Anterior cingulate cortex (tissue), 58 donors: ENCODE measurements at places on chromosomes 5 and 9.

GRCh38 chr5:150272531-150272930 lies 17.0 kb downstream of the CAMK2A start:
- no peak for DNase-seq

DNA sequence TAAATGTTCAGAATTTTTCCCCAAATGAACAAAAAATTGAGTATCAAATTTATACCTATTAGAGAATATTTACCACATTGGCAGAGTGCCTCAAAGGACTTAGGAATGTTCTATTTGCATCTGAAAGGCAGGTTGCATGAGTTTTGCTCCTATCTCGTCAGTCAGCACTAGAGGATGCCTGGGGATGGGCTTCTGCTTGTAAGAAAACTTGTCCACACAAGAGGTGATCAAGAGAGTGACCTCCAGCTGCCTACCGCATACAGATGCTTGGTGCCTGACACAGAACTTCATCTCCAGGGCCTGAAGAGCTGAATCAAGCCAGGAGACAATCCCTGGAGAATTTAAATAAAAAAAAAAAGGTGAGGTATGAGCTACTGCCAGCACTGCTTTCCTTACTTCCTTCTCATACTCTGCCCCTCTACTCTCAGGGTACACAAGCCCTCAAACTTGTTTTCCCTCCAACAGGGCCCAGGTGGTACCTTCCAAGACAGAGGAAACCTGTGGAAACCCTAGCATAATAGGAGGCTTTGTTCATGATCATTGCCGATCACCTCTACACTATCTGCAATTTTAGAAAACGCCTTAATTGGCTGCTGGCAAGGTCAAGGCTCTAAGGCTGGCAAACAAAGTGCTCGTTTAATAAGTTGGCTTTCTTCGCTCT lies 166.6 kb downstream of the ELAVL2 start:
- no peak for DNase-seq

DNA sequence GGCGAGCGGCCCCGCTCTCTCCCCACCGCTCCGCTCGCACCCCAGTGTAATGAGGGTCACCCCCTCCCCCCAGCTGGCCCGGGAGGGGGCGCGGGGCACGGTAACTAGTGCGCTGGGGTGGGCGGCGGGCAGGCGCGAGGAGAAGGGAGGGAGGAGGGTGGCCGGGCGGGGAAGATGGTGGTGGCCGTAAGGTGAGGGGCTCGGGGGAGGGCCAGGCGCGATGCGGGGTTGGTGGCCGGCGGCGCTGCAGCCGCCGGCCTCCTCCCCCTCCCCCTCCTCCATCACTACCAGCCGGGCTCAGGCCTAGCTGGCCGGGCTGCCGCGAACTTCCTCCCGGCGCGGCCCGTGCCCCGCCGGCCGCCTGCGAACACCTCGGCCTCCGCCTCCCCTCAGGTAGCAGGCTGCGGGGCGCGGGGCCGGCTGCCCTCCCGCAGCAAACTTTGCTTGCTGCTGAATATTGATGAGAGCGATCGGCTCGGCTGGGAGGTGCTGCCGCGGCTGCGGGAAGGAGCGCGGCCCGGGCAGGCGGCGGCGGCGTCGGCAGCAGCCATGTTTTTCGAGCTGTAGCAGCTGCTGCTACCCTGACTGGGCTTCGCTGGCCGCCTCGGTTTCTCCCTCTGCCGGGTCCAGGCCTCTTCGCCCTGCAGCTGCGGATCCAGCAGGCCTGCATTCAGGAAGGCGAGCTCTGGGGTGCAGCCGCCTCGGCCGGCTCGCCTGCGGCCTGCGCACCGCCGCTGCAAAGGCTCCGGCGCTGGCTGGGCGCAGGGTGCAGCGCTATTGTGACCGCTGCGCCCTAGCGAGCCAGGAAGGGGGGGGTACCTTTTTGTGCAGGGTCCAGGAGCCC lies 502 bp downstream of the NSD1 start:
- DNase-seq = peak; percentile 75

DNA sequence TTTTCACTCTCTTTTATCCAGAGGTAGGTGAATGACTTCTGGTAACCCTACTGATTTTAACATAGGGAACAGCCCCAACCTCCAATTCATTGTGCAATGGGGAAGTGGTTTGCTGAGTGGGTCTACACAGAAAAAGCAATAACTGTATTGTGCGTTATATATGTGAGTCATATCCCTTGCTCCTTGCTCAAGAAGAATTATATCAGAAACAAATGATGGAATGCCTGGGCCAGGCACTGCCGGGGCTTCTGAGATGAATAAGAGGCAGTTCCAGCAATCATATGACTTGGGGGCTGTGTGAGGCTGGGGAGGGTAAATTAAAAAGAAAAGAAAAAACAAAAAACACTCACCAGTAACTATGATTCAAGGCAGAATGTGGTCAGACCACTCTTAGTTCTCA lies 79.2 kb upstream of the ABCA1 start:
- DNase-seq = no peak

DNA sequence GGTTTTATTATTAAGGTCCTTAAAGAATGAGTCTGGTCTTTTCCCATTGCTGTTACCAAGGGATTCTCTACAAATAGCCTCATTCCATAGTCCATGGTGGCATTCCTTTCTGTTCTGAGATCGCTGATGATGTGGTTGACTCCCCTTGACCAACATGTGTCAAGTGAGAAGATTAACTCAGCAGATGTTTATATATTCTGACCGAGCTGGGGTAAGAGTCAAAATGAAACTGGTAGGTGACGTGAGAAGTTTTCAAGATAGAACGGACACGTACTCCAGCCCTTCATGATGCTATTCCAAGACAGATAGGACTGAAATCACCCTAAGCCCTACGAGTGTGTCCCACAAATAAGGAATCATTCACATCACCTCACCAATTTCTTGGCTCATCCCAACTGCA lies 155.5 kb upstream of the WWC1 start:
- no peak for DNase-seq

DNA sequence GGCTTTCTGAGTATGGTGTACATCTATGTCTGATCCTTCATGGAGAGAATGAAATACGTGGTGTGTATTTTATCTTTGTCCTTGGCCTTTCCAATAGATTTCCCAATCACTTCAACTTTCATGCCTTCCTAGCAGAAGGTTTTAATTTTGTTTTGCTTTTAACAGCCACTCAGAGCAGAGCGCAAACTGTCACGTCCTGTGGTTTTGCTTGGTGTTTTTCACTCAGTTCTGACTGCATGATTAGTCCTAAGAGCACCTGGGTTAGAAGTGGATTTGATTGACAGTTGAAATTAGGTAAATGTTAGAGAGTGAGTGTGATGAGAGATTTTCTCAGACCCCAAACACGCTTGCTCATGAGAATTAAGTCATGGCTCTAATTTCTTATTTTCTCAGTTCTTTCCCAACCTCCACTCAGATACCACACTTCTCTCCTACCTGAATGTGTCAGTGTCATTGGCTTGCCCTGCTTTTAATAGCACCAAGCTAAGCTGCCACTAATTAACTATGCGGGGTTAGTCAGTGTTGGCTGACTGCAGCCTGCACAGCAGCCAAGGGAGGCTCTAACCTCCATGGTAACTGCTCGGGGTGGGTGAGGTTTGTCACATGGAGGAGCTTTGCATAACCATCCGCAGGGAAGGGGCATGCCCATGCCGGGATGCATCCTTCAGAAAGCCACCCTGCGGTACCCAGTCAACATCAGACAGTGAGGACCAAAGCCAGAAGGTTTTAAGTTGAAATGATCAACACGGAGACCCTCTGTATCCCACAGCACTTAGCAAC lies 173.4 kb downstream of the NR3C1 start:
- peak; percentile 23 for DNase-seq

- no peak for DNase-seq
Observed at GRCh38 chr9:37956904-37957663, 53.2 kb upstream of the SLC25A51 start.

DNA sequence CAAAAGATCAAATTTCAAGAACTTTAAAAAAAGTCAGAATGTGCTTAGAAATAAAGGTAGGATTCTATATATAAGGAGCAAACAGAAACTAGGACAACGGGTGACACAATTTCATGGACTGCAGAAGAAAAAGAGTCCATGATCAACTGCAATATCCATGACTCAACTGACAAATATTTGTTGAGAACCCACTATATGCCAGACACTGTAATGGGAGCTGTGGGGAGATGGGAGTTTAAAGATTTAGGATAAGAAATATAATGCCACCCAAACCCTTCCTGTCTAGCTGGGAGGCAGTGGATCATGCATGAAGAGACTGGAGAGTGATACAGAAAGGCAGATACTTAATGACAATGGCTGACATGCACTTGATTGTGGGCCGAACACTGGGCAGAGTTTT lies 27.6 kb upstream of the CCDC112 start:
- no peak for DNase-seq

DNA sequence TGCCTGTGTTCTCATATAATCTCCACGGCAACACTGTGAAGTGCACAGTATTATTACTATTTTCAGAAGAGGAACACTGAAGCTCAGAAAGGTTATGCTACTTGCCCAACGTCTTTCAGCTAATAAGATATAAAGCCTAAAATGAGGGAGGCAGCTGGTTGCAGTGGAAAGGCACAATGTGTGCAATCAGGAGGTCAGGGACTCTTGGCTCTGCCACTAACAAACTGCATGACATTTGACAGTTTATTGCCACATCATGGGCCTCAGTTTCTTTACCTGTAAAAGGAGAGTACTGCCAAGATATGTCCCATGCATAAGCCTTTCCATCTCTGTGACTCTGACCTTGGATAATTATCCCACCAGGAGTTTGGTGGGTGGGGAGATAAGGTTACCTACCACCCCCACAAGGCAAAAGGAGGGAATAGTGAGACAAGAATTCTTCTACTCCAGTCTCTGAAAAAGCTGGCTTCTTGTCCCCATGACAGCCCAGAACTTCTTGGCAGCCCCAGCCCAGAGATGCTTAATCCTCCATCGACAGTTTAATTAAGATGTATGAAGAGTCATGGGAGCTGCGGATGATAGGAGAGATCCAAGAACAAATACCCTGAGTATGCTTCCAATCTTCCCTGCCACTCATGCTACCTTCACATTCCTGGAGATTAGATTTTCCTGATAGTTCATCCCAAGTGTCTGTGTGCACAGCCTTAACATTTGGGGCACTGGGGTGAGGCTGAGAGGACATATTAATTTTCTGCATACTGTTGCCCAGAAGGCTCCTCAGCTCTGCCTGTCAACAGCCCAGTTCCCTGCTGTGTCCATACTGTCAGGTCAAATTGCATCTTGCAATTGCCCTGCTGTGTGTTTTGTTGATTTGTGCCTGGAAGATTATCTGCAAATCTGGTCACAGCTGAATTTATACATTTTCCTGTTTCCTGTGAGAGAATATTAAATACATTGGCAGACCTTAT lies 271.2 kb downstream of the FAM114A2 start:
- no peak for DNase-seq

DNA sequence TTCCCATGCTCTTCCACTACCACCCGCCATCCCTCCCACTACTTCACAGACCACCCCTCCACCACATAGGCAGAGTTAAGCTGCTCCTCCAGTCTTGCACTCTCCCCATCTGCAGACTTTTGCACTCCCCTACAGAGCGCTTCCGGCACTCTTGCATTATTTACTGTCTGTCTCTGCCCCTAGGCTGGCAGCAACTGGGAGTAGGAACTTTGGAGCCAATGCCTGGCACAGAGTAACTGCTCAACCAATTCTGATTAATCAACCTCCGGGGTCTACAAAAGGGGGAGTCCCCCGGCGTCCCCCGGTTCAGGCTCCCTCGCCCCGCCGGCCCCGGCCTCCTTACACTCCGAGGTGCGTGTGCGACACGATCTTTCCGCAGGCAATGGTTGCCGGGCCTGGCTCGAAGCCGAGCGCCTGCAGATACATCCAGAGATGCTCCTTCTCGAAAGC lies 498 bp downstream of the HAUS6 start:
- DNase-seq = no peak

- no peak for DNase-seq
Observed at GRCh38 chr5:96788112-96788749, 19.5 kb downstream of the ERAP1 start.

- DNase-seq = no peak
Observed at GRCh38 chr9:73116031-73116430, 35.6 kb upstream of the ANXA1 start.

- DNase-seq = no peak
Observed at GRCh38 chr9:90001747-90002146, 396.9 kb downstream of the GADD45G start.

GRCh38 chr5:116365006-116365496 lies 209.6 kb downstream of the SEMA6A start:
- DNase-seq = no peak

DNA sequence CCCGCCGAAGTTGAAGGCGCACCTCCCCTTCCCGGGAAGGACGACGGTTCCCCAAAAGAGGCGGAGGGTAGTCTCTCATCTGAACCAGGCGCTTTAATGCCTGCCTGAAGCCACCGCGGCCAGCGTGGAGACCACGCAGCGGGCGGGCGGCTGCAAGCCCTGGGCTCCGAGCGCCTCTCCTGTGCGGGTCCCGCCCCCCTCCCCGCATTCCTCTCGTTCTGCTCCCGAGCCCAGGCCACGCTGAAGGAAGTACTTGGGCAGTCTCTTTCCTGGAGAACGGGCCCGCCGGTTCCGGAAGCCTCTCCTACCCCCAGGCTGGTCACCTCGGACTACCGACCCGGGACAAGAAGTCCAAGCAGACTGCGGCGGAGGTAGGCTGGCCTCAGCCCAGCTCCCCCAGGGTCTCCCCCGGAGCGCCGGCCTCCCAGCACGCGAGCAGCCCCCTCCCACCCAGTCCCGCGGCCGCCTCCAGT lies 571 bp downstream of the PPIC start:
- DNase-seq = no peak

DNA sequence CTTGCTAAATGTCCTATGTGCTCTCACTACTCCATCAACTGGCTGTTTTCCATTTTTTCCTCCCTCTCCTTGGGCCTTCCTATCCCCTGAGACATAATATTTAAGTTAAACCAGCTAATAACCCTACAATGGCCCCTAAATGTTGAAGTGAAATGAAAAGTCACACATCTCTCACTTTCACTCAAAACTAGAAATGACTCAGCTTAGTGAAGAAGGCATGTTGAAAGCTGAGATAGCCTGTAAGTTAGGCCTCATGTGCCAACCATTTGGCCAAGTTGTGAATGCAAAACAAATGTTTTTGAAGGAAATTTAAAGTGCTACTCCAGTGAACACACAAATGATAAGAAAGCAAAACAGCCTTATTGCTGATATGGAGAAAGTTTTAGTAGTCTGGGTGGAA lies 48.8 kb upstream of the CDH10 start:
- DNase-seq = no peak

GRCh38 chr5:87735923-87736322 lies 323.2 kb upstream of the CCNH start:
- DNase-seq = no peak
